ENCODE measurements at places on chromosomes 5 and 9.

- no peak for DNase-seq
These were observed 300.0 kb downstream of the SH3GL2 start for GRCh38 chr9:17878810-17879370.

- DNase-seq, result no peak
These were observed 8.1 kb upstream of the ZBED3 start for GRCh38 chr5:77095189-77095588.

GRCh38 chr5:81800797-81801196 lies 49.9 kb upstream of the SSBP2 start:
- DNase-seq, result no peak

GRCh38 chr5:58466939-58467338 lies 7.1 kb upstream of the PLK2 start:
- DNase-seq, result peak; percentile 13

- no peak for DNase-seq
These were observed 44.9 kb downstream of the SHB start for GRCh38 chr9:38024036-38024681.

GRCh38 chr5:139796061-139796806 lies 626 bp downstream of the PSD2 start:
- DNase-seq, result no peak

DNA sequence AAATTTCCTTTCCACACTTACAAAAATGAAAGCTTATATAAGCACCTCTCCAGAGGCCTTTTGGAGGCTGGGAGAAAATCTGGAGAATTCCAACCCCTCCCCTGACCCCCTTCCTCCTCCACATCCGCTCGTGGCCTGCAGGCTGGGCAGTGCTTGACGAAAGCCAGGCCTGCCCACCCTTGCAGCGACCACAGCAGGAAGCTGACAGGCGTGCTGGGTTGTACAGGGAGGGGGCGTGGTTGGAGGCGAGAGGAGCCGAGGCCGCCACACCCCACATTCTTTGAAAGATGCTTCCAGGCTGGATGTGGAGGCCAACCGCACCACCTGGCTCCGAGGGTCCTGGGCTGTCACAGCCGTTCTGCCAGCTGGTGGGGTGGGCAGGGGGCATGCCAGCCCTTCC lies 47.8 kb upstream of the IER5L start:
- peak; percentile 59 for DNase-seq

Data from CD4-positive, alpha-beta T cell treated with Interleukin-21 for 1 hour (primary cell).